Stimulated activated CD4-positive, alpha-beta T cell treated with anti-CD3 and anti-CD28 coated beads, Interleukin-15, amount 100 ng/mL, for 1 hour (primary cell): ENCODE measurements at places on chromosomes 12 and 14.
A peak's percentile ranks its signal among the peaks of the same experiment; 100 is the strongest.

- DNase-seq: no peak
Measured at GRCh38 chr12:132668191-132669088, 18.7 kb downstream of the POLE start.

DNA sequence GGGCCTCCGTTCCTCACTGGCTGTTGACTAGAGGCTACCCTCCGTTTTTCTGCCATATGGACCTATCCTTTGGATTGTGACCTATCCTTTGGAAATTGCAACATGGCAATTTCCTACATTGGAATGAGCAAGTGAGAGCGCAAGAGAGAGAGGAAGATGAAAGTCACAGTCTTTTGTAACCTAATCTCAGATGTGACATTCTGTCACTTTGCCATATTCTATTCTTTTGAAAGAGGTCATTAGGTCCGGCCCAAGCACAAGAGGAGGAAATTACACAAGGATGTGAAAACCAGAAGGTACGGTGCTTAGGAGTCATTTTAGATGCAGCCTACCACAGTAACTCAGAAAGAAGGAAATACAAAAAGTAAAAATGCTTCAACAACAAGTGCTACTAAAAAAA is 47.3 kb upstream of the SRP54 start:
- DNase-seq: no peak

- DNase-seq: no peak
Measured at GRCh38 chr12:75862692-75863471, 168.7 kb downstream of the PHLDA1 start.

DNA sequence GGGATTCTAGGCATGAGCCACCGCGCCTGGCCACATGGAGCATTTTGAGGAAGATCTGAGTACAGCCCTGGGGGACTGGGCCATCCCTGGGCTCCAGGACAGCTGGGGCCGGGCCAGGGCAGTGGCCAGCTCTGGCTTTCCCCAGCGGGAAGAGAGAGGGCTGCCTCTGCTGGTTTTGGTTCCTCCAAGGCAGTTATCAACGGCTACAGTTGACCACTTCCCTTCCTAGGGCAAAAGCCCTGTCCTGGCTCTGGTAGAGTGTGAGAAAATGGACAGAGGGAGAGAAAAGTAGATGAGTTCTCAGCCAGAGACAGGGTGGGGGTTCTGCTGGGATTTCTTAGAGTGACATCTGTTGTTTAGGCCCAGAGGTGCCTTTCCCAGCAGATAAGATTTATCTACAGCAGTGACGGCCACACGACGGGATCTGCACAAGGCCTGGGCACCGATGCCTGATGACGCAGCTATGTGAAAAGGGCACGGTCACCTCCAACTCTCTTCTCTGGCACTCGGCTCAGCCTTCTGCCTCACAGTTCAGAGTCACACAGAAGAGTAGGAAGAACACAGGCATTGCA is 5.5 kb upstream of the HVCN1 start:
- no peak for DNase-seq

DNA sequence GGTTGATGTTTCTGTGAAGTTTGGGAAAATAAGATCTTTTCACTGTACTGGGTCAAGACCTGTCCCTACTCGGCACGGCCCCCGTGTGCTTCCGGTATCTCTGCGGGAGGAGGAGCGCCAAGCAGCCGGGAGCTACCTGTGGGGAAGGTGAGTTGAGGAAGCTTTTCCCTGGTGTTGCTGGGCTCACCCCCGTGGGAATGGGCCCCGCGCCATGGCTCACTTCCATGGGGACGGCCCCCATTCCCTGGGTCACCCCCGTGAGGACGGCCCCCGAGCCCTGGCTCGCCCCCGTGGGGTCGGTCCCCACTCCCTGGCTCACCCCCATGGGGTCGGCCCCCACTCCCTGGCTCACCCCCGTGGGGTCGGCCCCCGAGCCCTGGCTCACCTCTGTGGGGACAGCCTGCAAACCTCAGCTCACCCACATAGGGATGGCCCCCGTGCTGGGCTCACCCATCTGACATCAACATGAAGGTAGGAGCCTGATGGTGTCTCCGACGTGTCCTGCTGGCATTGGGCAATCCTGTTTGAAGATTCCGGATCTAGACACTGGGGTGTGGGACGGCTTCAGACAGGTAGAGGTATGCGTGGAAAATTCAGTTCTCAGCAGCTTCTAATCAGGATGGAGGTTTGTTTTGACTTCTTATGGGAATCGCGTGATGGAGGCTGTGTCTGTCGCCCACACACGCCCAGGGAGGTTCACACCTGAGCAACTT is 9.1 kb downstream of the LRCOL1 start:
- no peak for DNase-seq

DNA sequence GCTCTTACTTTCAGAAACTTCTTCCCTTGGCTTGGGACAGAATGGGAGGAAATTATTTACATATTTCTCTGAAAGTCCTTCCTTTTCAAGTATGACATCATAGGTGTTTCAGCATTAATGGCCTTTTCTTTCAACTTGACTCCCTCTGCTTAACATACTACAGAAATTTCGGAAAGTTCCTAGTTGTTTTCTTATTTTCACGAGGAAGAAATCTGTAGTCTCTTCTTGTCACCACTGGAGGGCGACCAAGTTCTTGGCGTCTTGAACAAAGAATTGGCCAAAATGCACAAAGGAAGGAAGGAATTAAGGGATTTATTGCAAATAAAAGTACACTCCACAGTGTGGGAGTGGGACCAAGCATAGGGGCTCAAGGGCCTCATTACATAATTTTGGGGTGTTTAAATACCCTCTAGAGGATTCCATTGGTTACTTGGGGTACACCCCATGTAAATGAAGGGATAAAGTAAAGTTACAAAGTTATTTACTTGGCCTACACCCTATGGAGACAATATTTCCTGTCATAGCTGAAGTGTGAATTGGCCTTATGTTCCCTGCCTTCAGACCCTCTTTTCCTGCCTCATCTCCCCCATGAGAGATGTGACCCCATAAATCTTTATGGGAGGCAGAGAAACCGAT is 70.4 kb downstream of the RPL10L start:
- no peak for DNase-seq

- peak; percentile 71 for DNase-seq
Measured at GRCh38 chr14:68788996-68789820, 3.7 kb downstream of the ZFP36L1 start.

DNA sequence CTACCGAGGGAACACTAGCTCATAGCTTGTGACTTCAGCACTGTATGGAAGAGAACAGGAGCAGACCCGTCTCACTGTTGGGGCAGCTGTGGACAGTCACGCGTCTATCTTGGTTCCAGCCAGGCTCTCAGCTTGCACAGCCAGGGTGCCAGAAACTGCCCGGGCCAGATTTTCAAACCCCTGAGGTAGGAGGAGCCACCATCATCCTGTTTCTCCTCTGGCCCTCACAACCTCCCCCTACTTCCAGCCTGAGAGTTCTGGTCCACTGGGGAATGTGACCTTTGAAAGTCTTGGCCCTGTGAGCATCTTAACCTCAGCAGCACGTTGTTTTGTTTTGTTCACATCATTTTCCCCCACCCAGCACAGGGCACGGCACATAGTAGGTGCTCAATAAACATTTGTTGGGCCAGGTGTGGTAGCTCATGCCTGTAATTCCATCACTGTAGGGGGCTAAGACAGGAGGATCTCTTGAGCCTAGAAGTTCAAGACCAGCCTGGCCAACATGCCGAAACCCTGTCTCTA is 50.4 kb downstream of the PSMA6 start:
- no peak for DNase-seq

DNA sequence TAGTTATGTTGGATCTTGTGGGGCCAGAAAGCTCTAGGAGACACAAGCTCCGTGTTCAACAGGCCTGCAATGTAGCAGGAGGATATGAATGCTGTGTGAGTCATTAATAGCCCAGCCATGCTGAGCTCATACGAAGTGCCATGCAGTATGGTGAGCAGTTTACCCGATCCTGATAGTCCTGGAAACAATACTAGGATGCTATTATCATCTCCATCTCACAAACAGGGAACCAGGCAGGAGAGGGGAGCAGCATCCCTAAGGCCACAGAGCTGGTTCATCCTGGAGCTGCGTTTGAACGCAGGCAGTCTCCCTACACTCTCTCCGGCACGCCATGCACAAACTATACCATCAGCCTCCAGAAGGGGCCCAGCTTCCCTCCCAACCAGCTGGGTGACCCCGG is 20.5 kb downstream of the TTC7B start:
- DNase-seq: no peak

DNA sequence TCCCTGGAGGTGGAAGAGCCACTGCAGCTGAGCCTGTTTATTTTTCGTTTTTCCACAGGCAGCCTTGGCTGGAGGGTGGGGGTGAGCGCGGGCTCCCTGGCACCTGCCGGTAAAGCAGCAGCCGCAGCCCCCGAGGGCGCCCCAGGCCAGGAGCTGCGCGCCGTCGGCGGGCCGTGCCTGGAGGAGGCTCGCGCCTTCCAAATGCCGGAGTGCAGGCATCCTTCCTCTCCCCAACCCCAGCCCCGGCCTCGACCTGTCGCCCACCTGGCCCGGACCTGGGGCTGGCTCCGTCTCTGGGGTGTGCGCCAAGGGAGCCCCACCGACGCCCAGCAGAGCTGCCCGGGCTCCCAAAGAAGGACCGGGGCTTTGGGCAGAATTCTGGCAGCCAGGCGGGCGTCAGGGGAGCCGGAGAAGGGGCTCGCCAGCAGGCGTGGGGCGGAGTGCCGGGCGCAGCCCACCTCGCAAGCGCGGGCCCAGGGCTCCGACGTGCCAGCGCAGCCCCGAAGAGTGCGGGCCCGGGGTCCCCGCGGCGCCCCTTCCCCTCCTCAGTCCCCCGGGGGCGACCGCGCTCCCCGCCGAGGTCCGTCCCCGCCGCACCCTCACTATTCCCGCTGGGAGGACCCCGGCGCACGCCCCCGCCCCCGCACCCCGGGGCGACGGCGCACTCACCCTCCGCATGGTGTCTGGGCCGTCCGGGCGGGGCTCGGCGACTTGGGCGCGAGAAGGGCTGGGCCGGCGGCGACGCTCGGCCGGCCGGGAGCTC is 130.3 kb downstream of the NDUFA12 start:
- no peak for DNase-seq

DNA sequence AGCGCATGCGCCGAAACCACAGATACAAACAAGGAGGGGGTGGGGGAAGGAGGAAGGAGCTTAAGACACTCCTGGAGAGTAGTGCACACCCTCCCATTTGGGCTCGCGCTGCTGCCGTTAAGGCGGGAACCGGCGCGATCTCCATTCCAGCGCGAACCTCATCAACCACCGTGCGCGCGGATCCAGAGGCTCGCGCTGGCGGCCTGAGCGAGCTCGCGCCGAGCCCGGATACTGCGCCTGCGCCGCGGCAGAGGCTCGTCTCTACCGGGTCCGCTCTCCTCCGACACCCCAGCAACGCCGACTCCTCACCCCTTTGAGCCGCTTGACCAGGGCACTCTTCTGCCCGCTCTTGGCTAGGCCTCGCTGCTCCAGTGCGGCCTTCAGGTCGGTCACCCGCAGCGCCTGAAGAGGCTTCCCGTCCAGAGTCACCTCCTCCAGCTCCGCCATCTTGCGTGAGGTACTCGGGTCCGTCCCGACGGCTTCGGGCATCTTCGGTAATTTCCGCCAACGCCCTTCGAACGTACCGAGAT is at the start of gene ACIN1:
Gene ACIN1 (minus strand): TSS at position 471 of the 530 bp plus-strand sequence. CDS start 24 bp downstream, at position 447.
- DNase-seq: peak; percentile 54

GRCh38 chr12:61991661-61992060 is 268.5 kb upstream of the USP15 start:
- no peak for DNase-seq

GRCh38 chr12:98939350-98939749 is 294.3 kb downstream of the APAF1 start:
- DNase-seq: no peak

DNA sequence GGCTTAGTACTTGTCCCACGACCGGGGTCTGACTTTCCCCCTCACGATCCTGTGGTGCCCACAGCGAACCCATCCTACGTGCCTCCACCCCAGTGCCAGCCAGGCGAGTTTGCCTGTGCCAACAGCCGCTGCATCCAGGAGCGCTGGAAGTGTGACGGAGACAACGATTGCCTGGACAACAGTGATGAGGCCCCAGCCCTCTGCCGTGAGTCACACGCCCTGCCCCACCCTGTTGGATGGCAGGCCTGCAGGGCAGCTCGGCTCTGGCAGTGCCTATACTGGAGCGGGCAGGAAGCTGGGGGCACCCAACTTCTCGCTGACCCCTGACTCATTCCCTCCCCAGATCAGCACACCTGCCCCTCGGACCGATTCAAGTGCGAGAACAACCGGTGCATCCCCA is 18.3 kb upstream of the LRP1-AS start:
- no peak for DNase-seq

- peak; percentile 64 for DNase-seq
Measured at GRCh38 chr12:46219877-46220655, 48.8 kb downstream of the SLC38A1 start.

DNA sequence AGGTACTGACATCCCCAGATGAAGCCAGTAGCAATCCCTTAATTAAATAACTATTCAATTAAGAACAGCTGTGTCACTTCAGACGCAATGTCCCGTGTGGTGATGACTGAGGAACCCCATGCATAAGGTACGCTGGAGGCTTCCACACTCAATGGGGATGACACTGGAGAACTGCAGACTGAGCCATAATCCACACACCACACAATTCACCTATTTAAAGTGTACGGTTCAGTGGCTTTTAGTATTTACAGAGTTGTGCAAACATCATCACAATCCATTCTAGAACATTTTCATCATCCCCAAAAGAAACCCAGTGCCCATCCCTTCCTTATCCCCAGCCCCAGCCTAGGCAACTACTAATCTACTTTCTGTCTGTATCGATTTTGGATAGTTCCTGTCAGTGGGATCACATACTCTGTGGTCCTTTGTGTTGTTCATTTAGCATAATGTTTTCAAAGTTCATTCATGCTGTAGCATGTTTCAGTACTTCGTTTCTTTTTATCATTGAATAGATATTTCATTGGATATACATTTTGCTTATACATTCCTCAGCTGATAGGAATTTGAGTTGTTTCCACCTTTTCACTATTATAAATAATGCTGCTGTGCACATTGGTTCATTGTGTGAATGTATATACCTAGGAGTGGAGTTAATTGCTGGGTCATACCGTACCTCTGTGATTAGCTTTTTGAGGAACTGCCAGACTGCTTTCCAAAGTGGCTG is 61.1 kb downstream of the NINJ2 start:
- DNase-seq: no peak
